ENCODE measurements at places on chromosomes 5 and 9. TPM values are rescaled to one million over a fixed set of nuclear protein-coding genes. Genes with fewer than 3 reads are reported as not detected.

Gene MCTP1
- 37.5 TPM for total RNA-seq

Gene EIF4EBP3
- total RNA-seq, result 22.5 TPM

Gene PCDHAC2
- 1.1 TPM for total RNA-seq

Gene CYLC2
- not detected for total RNA-seq

Gene NSG2
- total RNA-seq, result 0.16 TPM

Gene SET
- 197 TPM for total RNA-seq

Gene RASEF
- 0.06 TPM for total RNA-seq

Gene CD72
- 7.0 TPM for total RNA-seq

Gene TXNDC8
- not detected for total RNA-seq

- peak; percentile 76 for DNase-seq
Observed at GRCh38 chr5:995318-995717, 13.3 kb upstream of the NKD2 start.

DNA sequence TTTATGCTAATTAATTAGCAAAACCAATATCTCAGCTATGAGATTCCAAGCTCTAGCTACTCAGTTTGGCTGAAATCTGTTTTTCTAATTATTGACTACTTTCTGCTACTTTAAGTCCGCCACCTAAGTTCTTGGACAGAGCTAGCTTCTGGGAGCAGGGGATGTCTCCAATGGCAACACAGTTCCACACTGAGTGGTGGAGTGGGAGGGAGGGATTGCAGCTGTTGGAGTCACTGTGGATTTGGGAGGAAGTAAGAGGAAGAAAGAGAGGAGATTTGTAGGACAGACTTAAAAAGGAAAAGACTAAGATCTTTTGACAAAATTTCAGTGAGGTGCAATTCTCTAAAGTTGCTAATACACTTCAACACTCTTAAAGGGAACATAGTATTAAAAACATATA, 450.8 kb downstream of the NFIB start:
- no peak for DNase-seq

- DNase-seq, result no peak
Observed at GRCh38 chr9:110971234-110971633, 67.0 kb downstream of the LPAR1 start.

GRCh38 chr5:126869005-126869451, 92.1 kb downstream of the LMNB1 start:
- DNase-seq, result no peak

DNA sequence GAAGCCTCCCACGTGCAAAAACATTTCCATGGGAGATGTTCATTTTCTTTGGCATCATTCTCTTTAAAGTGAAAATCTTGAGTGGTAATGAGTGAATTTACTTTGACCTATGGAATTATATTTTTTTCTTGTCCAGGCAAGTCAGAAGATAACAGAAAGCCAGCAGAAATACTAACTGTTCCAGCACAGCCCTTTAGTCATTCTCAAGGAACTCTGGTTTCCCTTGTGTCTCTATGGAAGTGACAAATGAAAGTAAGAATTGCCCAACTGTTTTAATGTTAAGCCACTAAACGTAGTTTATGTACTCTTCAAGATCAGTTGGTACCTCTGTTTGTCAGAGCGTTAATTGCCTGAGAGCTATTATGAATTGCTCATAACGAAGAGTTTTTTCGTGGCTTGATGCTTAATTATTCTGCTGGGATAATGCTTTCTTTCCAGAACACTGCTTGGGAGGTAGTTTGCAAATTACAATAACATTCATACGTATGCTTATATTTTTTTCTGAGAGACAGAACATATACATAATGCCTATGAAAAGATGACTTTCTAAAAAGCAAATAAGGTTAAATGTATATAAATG, 84.5 kb upstream of the CER1 start:
- DNase-seq, result no peak

DNA sequence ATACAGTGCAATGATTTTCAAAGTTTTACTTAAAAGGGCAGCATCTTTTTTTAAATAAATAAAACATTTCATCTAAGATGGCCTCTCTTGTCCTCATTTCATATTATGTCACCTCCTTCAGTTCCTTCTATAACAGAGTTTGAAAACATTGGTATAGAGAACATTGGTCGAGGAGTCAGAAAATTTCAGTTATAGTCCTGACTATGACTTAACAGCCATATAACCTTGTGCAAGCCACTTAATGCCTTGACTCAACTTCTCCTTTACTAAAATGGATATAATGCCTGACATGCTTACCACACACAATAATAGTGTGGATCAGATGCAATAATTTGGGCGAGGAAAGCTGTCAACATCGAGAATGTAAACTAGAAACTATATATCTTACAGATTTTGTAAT, 22.6 kb downstream of the SSBP2 start:
- no peak for DNase-seq

GRCh38 chr9:128168731-128169308, 8.8 kb downstream of the BBLN start:
- no peak for DNase-seq

- DNase-seq, result no peak
Observed at GRCh38 chr5:140391312-140391711, 10.3 kb upstream of the ANKHD1 start.

GRCh38 chr5:54644226-54644625, 126.7 kb downstream of the SNX18 start:
- no peak for DNase-seq

DNA sequence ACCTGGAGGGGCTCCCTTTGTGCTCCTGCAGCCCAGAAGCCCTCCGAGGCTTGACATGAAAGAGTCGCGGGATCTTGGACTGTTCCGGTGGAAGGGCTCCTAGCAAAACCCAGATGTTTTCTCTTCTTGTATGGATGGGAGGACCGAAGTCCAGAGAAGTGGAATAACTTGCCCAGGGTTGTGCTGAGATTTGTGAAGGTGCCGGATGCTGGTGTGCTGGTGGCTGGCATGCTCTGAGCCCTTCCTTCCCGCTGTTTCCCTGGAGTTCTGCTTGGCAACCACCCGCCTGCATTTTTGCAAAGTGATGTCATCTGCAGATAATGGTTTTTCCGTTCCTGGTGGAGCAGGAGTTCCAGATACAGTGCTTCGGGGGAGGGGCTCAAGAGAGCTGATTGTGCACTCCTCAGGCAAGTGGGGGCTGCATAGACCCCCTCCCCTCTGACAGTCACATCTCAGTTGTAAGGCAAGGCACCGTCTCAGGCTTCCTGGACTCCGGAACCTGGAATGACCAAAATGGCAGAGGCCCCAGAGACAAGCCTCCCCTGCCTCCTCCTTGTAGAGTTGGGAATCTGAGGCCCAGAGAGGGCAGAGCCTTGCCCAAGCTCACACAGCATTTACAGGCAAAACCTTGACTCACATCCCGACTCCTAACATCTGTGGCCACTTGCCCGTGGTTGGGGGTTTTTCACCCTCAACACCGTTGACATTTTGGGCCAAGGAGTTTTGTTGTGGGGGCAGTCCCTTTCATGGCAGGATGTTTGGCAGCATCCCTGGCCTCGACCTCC, 157.0 kb downstream of the RGS3 start:
- DNase-seq, result peak; percentile 88

GRCh38 chr5:146690880-146691355, 174.9 kb upstream of the GPR151 start:
- no peak for DNase-seq

GRCh38 chr9:129432297-129433154, 188.4 kb downstream of the C9orf50 start:
- no peak for DNase-seq

- no peak for DNase-seq
Observed at GRCh38 chr5:123868267-123868666, 356.3 kb downstream of the CSNK1G3 start.

DNA sequence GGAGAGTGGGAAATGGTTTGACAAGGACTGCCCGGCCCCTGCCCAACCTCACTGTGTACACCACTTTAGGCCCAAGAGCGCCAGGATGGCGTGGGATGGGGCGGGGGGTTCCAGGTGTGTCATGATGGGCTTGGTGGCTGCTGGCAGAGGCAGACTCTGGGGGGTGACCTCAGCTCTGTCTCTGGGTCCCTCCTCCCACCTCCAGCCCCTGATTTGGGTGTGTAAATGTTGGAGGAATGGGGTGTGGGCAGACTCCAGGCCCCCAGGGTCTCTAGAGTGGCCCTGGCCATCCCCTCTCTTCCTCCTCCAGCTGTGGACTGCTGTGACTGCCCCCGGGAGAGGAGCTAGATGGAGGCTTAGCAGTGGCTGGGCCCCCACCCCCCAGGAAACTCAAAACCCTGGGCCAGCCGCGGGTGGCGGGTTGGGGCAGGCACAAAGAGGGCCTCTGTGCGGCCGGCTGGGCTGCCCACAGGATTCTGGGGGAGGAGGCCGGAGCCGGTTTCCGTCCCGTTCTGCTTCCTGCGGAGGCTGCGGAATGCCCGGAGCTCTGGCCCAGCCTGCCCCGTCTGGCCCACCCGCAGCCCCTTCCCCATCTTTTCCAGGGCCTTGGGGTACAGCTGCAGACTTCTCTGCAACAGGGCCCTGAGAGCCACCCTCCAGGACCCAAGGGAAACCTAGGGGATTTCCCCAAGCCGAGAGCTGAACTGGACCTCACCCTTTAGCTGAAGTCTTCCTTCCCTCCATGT, 23.1 kb downstream of the CXXC5 start:
- DNase-seq, result no peak

- DNase-seq, result no peak
Observed at GRCh38 chr9:94511955-94512265, 43.0 kb upstream of the PCAT7 start.

DNA sequence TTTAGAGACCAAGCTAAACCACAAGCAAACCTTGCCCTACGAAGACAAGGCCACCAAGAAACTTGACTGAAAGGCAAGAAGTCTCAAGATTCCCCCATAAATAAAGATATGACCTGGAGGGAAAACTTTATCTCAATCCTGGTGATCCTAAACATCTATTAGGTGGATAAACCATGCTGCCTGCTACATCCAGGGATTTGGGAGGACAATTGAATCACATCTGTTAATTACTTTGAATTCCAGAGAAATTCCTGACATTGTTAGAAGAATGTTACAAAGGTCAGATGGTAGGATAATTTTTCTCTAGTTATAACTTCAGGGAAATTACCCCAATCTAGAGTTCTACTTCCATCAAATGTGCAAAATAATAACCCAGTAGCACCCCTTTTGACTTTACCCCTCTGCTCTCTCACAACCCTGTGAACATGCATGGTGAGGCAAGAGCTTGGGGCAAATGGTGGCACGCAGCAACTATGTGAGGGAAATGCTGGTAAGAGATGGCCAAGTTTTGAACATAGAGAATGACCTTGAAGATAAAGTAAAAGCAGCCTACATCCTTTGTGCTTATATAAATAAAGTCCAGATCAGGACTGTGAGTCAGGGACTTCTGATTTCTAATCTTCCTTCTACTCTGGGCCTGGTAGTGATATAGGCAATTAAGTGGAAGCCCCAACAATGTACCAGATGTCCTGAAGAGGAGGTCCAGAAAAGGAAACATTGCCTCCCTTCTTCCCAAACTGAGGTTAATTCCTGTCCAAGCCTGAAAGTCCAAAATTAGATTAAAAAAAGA, 57.1 kb upstream of the PTGER4 start:
- no peak for DNase-seq

GRCh38 chr5:59923465-59923864, 29.9 kb upstream of the PDE4D start:
- DNase-seq, result no peak

GRCh38 chr5:146007270-146007669, 70.9 kb downstream of the SH3RF2 start:
- no peak for DNase-seq

DNA sequence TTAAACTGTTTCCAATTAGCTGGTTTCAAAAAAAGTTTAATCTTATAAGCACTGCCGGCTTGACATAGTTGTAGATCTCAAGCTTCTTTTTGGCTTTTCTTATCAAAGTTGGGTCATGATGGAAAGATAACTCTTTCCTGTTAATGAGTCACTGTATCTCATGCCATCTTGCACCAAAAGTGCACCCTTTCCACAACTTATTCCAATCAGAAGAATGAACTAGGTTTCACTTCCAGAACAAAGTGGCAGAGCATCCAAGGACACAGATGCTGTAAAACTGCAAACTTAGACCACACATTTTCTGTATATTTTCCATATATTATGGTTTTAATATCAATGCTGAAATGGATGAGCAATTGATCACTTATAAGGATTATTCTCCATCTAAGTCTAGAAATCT, 198.2 kb downstream of the GLIS3 start:
- DNase-seq, result no peak

DNA sequence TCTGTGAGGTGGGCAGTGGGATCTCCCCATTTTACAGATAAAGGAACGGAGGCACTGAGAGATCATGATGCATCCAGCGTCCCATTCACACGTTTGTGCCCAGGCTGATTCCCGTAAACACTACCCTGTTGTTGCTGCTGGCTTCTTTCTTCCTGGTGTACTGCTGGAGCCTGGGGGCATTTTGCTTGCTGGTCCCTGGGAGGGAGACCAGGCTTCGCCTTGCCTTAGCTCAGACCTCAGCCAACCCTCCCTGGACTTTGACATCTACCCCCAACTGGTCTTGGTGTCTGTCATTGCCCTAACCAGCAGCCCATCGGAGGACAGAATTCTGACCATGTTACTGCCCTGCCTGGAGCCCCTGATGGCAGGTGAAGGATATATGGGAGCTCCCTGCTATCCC, 82.4 kb downstream of the ZNF618 start:
- DNase-seq, result no peak

DNA sequence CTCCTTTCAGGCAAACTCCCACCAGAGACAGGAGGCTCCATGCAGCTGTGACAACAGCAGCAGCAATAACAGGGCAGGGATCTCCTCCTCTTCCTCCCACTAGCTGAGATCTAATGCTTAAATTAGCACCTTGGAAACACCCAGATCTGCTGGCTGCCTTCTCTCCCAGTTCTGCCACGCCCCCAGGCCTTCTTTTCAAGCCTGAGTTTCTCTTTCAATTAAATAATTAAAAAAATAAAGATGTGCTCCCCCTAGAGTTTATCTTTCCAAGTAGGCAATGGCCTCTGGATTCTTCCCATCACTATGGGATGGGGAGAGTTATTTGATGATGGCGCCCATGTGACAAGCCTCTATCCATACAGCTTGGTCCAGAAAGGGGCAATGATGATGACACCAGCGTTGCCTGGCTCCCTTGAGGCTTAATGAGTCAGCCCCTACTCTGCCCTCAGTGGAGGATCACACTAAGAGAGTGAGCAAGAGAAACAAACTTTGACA, 3.8 kb downstream of the FAM219A start:
- no peak for DNase-seq

DNA sequence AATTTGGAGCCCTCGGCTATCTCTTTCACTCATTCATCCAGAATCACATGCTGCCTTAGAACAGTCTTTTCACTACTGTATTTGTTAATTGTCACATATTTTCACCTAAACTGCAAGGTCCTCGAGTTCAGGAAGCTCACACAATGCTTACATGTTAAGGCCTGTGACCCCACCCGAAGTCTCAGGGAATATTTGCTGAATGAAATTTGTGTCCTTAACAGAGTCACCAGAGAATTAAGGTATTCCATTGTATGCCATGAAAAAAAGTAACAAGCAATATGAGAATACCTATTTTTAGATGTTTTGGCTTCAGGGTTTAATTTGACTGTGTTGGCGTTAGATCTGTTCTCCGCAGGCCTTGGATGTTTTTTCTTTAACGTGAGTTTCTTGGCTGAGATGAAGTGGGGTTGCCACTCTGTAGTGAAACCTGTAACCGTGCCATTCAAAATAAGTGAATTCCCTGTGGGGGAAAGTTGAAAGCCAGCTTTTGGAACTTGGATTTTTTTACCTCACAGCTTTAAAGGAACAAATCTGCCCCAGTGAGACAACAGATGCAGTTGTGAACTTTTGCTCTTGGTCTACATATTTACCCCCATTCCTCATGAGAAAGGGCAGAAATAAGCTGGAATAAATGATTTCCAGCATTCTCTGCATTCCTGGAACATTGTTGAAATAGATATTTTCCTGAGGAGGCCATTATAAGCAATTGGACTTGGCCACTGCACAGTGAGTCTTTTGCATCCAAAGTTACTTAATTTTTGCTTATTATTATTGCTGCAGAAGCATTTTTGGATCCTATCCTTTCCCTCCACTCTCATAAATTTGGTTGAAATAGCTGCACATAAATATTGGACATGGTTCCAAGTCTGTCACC, 35.9 kb upstream of the FBP1 start:
- no peak for DNase-seq
